ENCODE measurements at places on chromosomes 6 and 20.
A peak's percentile ranks its signal among the peaks of the same experiment; 100 is the strongest.

DNA sequence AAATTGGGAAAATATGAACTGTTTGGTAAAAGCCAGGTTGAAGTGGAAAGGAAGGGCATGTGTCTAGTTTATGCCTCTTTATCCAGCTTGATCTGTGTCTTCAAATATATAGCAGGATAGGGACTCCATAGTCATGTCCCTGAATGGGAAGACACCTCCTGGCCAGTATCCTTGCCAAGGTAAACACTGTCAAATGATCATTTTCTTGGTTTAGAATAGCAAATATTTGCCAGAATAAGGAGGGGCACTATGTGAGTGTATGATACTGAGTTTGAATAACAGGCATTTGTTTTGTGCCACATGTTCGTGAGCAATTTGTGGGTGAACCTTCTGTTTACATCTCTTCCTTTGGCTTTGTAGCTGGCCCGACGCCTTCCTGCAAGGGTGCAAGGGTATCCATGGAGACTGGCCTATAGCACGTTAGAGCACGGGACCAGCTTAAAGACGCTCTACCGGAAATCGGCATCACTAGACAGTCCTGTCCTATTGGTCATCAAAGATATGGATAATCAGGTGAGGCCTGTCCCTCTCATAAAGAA, 34.2 kb upstream of the HINT3 start:
- DNase-seq: no peak

GRCh38 chr6:100116411-100117194, 122.6 kb upstream of the MCHR2 start:
- DNase-seq: peak; percentile 29

DNA sequence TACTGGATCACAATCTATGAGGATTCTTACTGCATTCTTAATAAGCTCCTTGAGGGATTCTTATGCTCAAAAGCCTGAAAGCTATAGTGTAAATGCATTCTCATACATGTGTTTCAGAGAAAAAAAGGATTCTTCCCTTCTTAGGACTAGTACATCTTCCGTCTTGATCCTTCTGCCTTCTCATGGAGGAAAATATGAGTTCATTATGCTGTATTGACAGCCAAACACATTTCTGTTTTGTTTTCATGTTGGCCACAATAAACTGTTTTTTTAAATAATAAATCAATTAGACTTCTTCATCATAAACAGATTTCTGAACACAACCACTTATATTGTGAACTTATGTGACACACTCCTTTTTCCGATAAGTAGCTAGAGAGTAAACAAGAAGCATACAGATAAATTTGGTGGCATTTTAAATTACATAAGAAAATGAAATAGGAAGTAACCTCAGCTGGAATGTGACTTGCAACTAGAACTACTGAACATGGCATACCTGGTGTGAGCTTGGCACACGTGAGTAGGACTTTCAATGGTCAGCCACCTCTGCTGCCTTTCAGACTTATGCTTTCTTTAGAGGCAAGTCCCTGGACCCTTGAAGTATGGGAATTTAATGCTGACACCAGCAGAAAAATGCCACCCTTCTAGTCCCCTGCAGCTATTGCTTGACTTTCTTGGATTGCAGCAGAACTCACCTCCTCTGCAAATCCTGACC, 350.4 kb downstream of the BCKDHB start:
- no peak for DNase-seq

DNA sequence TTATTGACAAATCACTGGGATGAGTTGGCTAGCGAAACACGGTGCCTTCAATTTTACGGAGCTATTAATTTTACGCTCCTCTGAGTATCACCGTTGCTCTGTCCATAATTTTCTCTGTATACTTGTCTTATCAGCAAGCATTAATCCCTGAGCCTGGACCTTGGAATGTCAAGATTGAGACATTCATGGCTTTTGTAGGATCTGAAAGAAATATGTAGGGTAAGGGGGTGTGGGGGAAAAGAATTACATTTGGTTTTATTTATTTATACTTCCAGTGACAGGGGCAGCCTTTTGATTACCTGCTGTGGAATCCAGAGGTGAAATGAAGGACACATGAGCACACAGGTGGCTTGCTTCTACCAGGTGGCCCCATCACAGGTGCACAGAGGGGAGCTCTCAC, 46.6 kb downstream of the DTD1 start:
- DNase-seq: no peak

- no peak for DNase-seq
These were observed 32.0 kb upstream of the HMGA1 start for GRCh38 chr6:34204693-34205092.

DNA sequence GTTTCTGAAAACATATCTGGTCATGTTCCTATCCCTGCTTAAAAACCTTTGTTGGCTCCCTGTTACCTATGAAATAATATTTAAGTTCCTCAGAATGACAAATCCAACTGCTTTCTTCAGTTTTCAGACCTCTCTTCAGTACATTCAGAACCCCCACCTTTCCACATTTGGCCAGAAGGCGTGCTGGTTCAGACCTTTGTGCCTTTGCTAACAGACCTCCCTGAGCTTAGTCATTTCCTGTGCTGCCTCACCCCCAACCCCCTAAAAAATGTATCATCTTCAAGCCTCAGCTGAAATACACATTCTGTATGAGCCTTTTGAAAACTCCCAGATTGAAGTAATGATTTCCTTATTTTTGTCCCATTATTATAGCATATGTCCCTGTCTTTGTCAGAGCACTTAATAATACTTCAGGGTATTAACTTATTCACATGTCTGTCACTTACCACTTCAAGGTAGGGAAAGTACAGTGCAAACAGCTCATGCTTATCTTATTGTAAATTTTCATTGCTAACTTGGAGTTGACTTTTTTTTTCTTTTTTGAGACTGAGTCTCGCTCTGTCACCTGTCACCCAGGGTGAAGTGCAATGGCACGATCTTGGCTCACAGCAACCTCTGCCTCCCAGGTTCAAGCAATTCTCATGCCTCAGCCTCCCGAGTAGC, 19.7 kb downstream of the FAM217A start:
- DNase-seq: no peak

All from heart right ventricle (tissue), 16 donors.